ENCODE measurements at places on chromosomes 7 and 10. TPM values are rescaled to one million over a fixed set of nuclear protein-coding genes. Genes with fewer than 3 reads are reported as not detected.

LIPN gene
- total RNA-seq = not detected

ZNF736 gene
- total RNA-seq = 21.8 TPM

EBLN1 gene
- total RNA-seq = not detected

CTTNBP2 gene
- total RNA-seq = 0.06 TPM

SLC13A1 gene
- not detected for total RNA-seq

NEUROG3 gene
- total RNA-seq = not detected

SP8 gene
- total RNA-seq = not detected

DNA sequence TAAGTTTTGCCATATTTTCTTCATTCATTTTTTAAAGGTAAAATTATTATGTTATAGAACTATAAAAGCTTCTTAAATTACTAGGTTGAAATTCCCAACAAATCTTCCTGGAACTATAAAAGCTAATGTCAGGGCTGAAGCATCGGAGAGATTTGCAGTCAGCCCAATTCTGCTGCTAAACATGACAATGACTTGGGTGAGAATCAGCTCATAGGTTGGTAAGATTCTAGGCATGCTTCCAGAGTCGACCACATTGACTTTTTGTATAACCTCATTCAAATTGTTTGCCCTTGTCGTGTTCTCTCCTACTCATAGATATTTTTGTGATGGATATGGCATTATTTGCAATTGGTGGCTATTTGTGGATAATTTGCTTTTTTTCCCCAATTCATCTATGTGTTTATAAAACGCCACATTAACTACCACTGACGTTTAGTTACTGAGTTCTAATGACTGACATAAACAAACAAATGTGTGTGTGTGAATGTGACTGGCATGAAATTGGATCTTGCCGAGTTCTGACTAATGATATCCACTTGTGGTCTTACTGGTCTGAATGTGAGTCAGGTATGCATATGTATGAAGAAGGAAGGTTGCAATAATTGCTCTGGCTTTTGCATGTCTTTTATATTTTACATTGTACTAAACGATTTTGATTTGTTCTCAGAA lies 579.8 kb downstream of the PARD3 start:
- no peak for DNase-seq

DNA sequence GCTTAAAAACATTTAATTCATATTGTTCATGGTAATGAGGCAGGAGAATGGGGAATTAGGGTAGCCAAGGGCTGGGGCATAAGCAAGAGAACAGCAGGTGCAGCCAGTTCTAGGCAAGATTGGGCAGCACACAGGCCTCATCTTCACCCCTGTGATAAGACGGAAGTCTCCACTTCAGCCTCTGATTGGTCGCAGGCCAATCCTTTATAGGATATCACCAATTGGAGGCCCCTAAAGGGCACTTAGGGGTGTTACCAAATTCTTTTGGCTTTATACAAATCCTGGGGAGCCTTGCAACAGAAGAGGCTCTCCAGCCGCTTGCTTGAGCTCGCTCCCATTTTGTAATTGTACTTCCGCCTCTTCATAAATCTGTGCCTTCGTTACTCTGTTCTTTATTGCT lies 231.1 kb downstream of the REEP3 start:
- no peak for DNase-seq

DNA sequence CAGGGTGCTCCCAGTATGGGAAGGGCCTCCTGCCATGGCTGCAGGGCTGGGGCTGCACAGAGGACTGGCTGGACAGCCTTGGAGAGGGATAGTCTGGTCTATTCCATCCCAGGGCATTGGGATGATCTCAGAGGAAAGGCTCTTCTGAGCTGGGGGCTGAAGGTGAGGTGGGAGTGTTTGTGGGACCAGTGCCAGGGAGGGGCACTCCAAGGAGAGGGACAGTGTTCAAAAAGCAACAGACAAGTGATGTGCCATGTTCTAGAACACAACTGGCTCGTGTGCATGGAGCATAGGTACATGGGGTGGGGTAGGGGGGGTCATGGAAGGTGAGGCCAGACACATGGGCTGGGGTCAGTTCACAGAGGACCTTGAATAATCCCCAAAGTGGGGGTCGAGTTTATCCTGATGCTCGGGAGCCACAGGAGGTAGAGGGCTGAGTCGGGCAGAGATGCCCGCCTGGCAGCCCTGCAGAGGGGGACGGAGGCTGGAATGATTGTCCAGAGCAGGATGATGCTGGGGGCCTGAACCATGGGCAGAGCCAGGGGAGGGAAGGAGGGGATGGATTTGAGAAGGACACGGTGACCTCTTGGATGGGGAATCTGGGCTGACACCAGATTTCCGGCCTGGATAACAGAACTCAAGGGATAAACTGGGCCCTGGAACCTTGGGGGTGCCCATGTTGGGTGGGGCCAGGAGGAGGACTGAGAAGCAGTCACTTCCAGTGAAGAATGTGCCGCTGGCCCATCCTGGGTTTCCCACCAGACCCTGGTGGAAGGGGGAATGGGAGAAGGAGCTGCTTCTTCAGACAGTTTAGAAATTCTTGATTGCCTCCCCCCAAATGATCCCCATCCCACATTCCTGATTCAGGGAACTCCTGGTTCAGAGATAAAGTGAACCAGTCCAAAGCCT lies 50.4 kb downstream of the NEURL1 start:
- DNase-seq = no peak

- no peak for DNase-seq
Measured at GRCh38 chr10:96606216-96606615, 19.4 kb upstream of the TM9SF3 start.

- DNase-seq = no peak
Measured at GRCh38 chr7:86950360-86950759, 109.1 kb downstream of the ELAPOR2 start.

GRCh38 chr7:98655611-98656010 lies 38.5 kb downstream of the NPTX2 start:
- DNase-seq = no peak

- no peak for DNase-seq
Measured at GRCh38 chr10:35133586-35133985, 6.9 kb downstream of the CREM start.

DNA sequence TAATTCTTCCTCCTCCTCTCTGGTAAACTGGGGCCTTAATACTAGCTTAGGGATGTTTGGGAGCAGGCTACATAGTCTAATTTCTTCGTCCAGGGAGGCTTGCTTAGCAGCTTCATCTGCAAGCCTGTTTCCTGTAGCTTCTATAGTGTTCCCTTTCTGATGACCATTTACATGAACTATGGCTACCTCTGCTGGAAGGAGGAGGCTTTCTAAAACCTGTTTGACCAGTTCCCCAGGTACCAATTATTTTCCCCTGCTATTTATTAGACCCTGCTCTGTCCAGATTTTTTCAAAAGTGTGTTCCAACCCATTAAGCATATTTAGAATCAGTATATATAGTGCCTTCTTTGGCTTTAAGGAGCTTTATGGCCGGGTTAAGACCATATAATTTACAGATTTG lies 38.8 kb upstream of the DNAH11 start:
- DNase-seq = no peak

DNA sequence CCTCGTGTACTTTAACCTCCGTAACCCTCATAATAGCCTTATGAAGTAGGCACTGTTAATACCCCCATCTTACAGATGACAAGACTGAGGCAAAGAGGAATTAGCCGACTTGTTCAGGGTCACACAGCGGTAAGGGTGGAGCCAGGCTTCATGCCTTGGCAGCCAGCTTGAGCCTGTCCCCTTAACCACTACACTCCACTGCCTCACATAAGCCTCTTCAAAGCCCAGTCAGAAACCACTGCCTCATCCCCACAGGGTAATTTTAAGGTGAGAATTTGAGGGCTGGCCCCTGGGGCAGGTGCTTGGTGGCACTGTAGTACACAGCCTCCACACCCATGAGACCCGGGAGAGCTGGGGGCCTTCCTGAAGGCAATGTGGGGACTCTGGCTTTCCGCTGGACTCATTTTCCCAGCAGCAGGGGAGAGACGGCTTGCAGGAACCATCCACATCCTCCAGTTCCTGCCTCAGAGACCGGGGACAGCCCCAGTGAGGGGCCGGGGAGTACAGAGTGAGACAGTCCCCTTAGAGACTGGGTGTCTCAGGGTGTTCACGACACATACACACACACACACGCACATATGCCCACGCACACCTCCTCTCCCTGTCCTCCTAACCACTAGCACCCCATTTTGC lies 7.6 kb upstream of the C10orf105 start:
- peak; percentile 74 for DNase-seq

GRCh38 chr7:27576360-27576944 lies 86.2 kb downstream of the HIBADH start:
- DNase-seq = no peak

GRCh38 chr7:31134246-31135188 lies 82.4 kb downstream of the ADCYAP1R1 start:
- peak; percentile 9 for DNase-seq

DNA sequence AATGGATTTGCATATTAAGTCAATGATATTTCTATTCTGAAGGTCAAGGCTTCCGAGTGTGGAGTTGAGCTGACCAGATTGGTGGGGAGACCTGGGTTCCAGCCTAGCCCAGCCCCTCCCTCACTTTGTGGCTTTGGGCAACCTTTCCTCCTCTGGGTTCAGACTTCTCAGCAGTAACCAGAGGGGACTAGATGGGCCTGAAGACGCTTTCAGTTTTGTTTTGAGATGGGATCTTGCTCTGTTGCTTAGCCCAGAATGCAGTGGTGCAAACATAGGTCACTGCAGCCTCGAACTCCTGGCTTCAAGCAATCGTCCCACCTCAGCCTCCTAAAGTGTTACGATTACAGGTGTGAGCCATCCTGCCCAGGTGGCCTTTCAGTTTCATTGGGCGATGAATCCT lies 68.1 kb upstream of the LEP start:
- DNase-seq = no peak

Data from T-cell (primary cell).